ENCODE measurements at places on chromosomes 7 and 10. TPM values are rescaled to one million over a fixed set of nuclear protein-coding genes. Genes with fewer than 3 reads are reported as not detected.

The SPDYE5 gene
- total RNA-seq = not detected

The TLL2 gene
- 3.7 TPM for total RNA-seq

The DPCD gene
- 27.5 TPM for total RNA-seq

The OPN1SW gene
- not detected for total RNA-seq

The CYP3A4 gene
- not detected for total RNA-seq

The FGF8 gene
- total RNA-seq = not detected

The CALHM1 gene
- not detected for total RNA-seq

The COL1A2 gene
- total RNA-seq = 988 TPM

The VAX1 gene
- total RNA-seq = not detected

The VWC2 gene
- total RNA-seq = not detected

The MTURN gene
- 6.0 TPM for total RNA-seq

The VSIR gene
- total RNA-seq = 17.6 TPM

The ATRNL1 gene
- total RNA-seq = 26.1 TPM

The STAM gene
- 17.0 TPM for total RNA-seq

The LIPK gene
- not detected for total RNA-seq

The STEAP1B gene
- 0.13 TPM for total RNA-seq

The FGFR2 gene
- total RNA-seq = 0.16 TPM

The CYP3A7 gene
- total RNA-seq = not detected

The GRID2IP gene
- total RNA-seq = under 0.01 TPM
